ENCODE measurements at places on chromosomes 3 and 15. TPM values are rescaled to one million over a fixed set of nuclear protein-coding genes. Genes with fewer than 3 reads are reported as not detected.

CD200 gene
- 59.0 TPM for polyA plus RNA-seq

NDUFB5 gene
- 473 TPM for polyA plus RNA-seq

GOLGA6B gene
- not detected for polyA plus RNA-seq

TRPC1 gene
- 30.1 TPM for polyA plus RNA-seq

EAF1 gene
- polyA plus RNA-seq, result 19.5 TPM

TTLL13 gene
- polyA plus RNA-seq, result 0.31 TPM

GP5 gene
- not detected for polyA plus RNA-seq

PPM1L gene
- 20.3 TPM for polyA plus RNA-seq

ACSBG1 gene
- polyA plus RNA-seq, result 3.8 TPM

SNTN gene
- polyA plus RNA-seq, result 3.5 TPM

KBTBD12 gene
- 1.5 TPM for polyA plus RNA-seq

CAMKV gene
- polyA plus RNA-seq, result 0.11 TPM

AMOTL2 gene
- polyA plus RNA-seq, result 10.5 TPM

TP63 gene
- not detected for polyA plus RNA-seq

CCR8 gene
- not detected for polyA plus RNA-seq

ZBBX gene
- polyA plus RNA-seq, result 10.8 TPM

SLC6A1 gene
- polyA plus RNA-seq, result 247 TPM

CCRL2 gene
- not detected for polyA plus RNA-seq

TMEM158 gene
- polyA plus RNA-seq, result 6.0 TPM
